ENCODE measurements at places on chromosomes 3 and 15. TPM values are rescaled to one million over a fixed set of nuclear protein-coding genes. Genes with fewer than 3 reads are reported as not detected.
A peak's percentile ranks its signal among the peaks of the same experiment; 100 is the strongest.

- peak; percentile 74 for DNase-seq
Observed at GRCh38 chr3:97949110-97949485, 23.1 kb downstream of the RIOX2 start.

DNA sequence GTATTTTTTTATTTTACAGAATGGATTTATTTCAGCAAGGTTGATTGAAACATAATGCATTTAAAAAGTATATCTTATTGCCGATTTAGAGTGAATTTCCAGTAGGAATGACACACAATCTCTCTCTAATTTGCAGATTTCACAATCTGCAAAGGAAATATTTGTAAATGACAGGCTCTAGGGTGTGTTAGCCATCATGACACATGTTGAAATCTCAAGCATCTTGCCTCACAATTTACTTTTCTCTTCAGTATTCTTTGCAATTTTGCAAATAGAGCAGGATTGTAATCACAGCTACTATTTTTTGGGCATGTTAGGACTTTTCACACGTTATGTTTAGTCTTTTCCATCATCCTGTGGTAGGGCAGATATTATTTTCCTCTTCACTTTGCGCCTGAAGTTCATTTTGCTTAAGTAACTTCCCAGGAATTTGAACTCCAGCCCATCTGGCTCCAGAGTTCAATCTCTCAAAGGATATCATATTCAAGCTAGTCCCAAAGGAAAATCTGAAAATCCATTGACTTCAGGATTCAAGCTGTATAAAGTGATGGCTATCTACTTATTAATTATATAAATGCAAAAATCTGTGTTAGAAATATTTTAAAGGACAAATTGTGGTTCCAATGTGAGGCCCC lies 55.4 kb downstream of the ATP13A4 start:
- no peak for DNase-seq

- DNase-seq: no peak
Observed at GRCh38 chr3:40566694-40567093, 41.9 kb downstream of the ZNF621 start.

DNA sequence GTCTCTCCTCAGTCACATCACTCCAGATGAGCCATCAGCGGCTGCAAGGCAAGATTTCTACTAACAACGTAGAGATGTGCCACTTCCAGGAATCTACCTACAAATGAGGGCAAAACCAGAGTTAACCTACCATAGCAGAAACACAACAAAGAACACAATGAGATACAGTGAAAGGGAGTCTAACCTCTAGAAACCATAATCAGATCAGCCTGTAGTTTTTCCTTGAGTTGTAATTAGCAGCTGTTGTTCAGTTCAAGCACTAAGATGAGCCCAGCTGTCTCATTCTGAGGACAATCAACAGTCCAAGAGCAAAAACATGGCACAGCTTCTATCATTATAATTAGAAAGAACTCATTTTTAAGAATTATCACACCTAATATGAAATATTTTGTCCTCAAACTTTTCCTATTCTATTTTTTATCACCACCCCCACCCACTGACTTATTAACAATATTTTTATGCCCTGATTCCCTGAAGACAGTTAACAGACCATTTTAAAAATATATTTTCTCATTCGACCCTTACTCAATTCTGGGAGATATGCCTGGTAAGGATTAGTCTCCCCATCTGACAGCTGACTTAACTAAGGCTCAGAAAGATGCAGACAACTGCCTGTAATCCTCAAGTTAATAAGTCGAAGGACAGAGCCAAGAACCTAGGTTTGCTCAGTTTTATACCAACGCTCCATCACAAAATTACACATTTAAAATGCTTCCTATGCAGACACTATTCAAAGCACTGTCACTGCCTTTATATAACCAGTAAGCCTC lies 50.1 kb downstream of the MAGI1 start:
- DNase-seq: no peak

GRCh38 chr3:111668326-111668725 lies 73.2 kb upstream of the ZBED2 start:
- no peak for DNase-seq

- DNase-seq: no peak
Observed at GRCh38 chr15:55879181-55879580, 114.2 kb downstream of the NEDD4 start.

- no peak for DNase-seq
Observed at GRCh38 chr15:100335335-100335999, 6.3 kb downstream of the ADAMTS17 start.

- no peak for DNase-seq
Observed at GRCh38 chr3:186004209-186004608, 66.4 kb upstream of the TRA2B start.

- DNase-seq: no peak
Observed at GRCh38 chr3:14914779-14915117, 32.6 kb upstream of the NR2C2 start.

- no peak for DNase-seq
Observed at GRCh38 chr3:129837065-129837642, 56.4 kb downstream of the TMCC1 start.

- DNase-seq: no peak
Observed at GRCh38 chr3:175479175-175479574, 620.0 kb downstream of the NAALADL2 start.

DNA sequence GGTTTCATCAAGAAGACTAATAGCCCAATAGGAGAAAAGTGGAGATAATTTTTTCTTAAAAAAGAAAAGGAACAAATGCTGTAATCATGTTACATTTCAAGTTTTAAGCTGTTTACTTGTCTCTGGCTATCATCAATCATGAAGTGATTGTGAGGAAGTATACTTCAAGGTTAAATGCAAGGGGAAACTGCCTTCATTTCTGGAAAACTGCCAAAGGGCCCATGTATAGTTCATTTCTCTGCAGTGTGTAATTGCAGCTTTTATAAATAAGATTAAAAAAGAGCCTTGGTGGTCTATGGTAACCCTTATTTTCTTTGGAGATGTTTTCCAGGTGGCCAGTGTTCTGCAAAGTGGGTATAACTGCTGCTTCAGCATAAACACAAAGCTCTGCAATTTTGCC lies 101.9 kb downstream of the GRM7 start:
- no peak for DNase-seq

DNA sequence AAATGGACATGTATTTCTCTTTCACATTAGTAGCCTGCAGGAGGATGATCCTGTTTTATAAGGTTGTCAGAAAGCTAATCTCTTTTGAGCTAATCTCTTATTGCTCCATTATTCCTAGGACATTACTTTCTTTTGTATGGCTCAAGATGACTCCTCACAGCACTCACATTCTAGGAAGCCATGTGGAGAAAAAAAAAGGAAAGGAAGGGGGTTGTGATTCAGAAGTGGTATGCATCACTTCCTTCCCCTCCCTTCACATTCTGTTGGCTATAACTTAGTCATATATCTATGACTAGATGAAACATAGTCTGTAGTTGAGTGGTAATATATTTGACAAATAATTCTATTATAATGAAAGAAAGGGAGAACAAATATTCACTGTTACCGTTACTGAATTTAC lies 168.8 kb upstream of the TTC14 start:
- no peak for DNase-seq

- no peak for DNase-seq
Observed at GRCh38 chr3:197444793-197445379, 110.9 kb downstream of the BDH1 start.

GRCh38 chr3:116059421-116060096 lies 385.7 kb downstream of the LSAMP start:
- DNase-seq: peak; percentile 79

GRCh38 chr3:57956833-57957174 lies 51.4 kb upstream of the FLNB start:
- DNase-seq: no peak

DNA sequence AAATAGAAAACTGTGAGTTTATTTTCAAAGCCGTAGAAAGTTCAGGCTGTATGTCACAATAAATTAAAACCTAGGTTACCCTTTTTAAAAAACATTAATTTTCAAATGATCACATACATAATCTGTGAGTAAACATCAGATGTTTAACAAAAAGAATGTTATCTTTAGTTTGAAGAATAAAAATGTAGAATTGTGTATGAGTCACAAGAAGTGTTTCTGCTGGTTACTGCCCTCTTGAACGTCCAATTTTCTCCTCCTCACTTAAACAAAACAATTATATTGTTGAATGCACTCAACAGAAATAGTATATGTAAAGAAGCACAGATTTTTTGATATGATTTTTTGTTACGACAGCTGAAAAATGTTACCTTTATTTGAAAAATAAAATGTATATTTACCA lies 855.1 kb downstream of the ROBO1 start:
- DNase-seq: no peak

DNA sequence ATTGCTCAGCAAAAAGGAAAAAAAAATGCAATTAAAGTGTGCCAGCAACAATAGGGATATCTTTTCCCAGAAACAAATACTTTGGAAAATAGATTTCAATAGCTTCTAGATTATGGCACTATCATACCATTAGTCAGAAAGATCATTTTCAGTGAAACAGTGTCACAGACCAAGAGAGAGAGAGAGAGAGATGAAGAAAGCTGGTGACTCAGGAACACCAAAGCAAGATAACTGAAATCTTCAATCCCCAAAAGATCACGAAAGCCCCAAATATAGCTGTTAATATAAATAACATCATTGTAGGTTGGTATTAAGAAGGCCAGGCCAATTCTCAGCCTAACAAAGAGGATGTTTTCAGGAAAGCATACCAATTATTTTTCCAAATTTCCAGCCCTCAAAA lies 57.4 kb downstream of the ZIC4 start:
- DNase-seq: peak; percentile 66

GRCh38 chr3:32238453-32239306 lies at the start of gene CMTM8:
TSS of gene CMTM8 (plus strand) at chr3:32238680. CDS start at chr3:32238973, 293 bp downstream.
- DNase-seq: no peak

GRCh38 chr3:32403663-32404062 lies 12.0 kb downstream of the CMTM7 start:
- DNase-seq: peak; percentile 64

DNA sequence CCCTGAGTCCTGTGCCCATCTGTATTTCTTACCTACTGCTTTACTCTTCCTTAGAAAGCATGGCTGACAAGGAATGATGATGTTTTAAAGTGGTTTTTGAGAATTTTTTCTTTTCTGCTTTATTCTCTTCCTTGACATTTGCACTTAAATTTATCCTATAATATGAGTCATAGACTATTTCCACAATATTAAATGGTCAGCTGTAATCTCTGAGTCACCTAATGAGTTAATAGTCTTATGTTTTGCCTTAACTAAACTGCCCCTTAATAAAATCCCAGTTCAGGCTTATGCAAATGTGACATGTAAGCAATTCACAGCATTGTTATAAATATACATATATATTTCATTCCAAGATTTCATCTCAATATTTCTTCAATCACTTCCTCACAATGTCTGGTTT lies 23.8 kb downstream of the MEIS2 start:
- no peak for DNase-seq

DNA sequence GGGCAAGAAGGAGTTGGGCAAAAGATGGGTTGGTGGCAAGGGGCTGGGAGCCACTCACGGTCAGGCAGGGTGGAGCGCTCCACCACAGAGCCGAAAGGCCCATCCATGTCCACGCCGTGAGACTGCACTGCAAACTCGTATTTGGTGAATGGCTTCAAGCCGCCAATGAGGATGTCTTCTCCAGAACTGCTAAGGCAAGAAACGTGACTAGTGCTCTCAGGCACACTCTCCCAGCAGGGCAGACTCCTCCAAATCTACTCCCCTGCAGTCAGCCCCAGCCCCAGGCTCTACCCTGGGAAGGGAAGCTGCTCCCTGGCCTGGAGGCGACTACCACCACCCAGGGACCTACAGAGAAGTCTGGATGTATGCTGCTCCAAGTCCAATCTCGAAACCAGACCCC lies 11.4 kb upstream of the IGDCC3 start:
- no peak for DNase-seq

DNA sequence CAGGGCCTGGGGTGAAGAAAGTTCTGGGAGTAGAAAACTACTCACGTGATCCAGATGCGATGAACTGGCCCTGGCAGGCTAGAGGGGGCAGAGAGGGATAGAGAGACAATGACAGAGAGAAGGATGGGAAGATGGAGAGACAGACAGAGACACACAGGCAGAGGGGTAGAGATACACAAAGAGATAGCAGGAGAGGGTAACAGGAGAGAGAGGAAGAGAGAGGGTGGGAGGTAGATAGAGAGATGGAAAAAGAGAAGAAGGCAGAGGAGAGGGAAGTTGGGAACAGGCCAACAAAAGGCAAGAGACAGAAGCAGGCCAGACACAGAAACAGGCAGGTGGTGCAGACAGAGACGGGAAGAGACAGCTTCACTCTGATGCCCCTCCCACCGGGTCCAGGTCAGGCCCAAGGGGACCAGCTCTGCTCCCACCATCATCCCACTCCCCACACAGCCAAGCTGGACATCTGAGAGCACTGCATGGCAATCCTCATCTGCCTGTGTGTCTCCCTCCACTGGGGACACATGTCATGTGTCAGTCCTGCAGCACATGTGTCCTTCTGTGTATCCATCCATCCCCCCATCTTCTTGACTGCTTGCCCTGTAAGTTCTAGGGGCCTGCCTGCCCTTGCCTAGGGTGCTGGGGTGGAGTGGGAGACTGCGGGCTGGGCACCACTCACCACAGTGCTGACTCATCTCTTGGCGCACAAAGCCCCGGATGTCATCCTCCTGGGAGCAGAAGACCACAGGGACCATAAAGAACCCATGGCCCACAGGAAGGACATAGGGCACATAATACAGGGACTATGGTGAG lies 2.2 kb upstream of the UCN2 start:
- DNase-seq: no peak

PRKCI gene
- total RNA-seq: 68.9 TPM

RGMA gene
- total RNA-seq: 2.6 TPM

DHFR2 gene
- 0.31 TPM for total RNA-seq

ERICH6 gene
- not detected for total RNA-seq

ILDR1 gene
- not detected for total RNA-seq

CPN2 gene
- not detected for total RNA-seq

RHOV gene
- 0.24 TPM for total RNA-seq

DUOXA2 gene
- total RNA-seq: not detected

Measured in G401 (cell line).